ENCODE measurements at places on chromosomes 5 and 9.

DNA sequence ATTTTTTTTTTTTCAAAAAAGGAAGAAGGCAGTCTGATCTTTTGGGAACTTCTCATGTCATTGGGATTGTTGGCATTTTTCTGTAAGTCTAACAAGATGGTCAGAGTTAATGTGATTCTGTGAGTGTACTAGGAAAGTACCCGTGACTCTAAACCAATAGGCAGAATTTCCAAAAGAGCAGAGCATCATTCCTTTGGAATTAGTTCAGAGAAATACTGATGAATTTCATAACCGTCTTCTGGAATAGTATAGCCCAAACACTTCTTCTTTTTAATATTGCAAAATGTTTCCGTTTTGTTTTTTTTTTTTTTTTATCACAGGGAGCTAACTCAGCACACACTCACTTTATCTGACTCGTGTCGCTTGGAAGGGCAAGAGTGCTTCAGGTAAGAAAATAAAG is 407.4 kb downstream of the DTWD2 start:
- DNase-seq = no peak

DNA sequence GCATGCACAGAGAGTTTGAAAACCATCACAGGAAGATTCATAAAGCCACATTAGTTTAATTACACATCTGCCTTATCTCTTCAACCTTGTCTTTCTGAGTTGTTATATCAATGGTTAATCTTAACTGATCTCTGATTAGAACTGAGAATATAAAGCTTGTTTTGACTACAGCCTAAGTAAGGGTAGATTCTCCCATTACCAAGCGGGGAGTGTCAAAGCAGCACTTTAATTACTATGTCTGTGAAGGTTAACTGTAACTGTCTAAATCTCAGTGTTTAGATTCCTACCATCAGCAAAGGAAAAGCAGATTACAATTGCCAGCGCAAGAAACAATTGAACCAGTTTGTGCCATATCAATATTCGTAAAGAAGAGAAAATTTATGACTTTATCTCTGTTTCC is 348.7 kb downstream of the CDH12 start:
- DNase-seq = no peak

DNA sequence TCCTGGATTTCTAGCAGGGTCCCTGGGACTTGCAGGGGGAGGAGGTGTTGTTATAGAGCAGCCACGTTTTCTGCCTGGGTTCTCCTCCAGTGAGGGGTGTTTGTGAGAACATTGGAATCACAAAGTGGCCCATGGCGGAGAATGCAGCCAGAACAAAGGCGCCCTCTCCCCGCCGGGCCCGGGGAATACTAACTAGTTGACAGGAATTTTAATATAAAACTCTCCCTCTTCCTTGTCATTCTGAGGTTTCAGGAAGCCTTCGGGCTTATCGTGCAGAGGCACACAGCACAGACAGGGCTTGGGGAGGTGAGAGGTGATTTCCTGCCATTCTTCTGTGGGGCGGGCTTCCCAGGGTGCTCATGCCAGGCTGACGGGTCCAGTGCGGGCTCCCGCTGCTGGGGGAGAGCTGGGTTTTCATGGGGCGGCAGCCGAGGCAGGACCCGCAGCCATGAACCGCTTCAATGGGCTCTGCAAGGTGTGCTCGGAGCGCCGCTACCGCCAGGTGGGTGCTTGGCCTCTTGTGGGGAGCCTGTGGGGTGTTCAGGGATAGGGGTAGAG is 37.7 kb downstream of the RGS3 start:
- no peak for DNase-seq

- DNase-seq = no peak
Measured at GRCh38 chr9:95645992-95646391, 129.2 kb upstream of the PTCH1 start.

- no peak for DNase-seq
Measured at GRCh38 chr9:36148311-36149051, 11.9 kb downstream of the GLIPR2 start.

GRCh38 chr9:102445181-102445747 is 549.9 kb upstream of the CYLC2 start:
- DNase-seq = no peak

DNA sequence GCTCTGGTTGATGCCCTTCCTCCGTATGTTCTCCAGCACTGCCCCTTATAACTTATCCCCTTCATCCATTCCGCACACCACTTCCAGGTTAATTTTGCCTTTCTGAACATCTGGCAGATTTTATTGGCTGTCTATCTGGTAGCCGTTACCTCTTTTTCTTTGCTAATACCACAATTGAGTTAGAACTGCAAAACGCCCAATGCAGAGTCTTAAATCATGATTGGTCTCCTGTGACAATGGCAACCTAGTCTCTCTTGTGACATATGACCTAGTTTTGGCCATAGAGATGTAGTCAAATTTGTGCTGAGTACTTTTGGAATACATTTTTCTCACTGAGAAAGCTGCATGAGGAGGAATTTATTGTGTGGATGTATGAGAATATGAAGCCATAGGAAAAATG is 365.7 kb upstream of the PRR16 start:
- DNase-seq = no peak

DNA sequence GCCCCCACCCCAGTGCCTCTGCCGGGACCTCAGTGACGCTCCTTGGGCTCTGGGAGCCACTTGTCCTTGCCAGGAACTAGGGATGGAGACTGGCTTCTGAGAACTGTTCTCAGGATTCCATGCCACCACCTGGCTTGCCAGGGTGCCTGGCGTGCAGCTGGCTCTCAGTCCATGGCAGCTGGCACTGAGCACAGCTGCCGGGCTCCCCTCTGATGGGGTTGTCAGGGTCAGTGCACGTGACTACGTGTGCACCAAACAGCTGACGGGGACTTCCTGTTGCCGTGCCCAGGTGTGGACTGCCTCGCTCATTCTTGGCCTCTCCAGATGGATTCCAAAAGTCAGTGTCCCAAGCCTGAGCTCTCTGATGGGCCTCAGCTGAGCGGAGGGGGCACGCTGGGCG is 9.4 kb downstream of the KCNT1 start:
- DNase-seq = peak; percentile 25

DNA sequence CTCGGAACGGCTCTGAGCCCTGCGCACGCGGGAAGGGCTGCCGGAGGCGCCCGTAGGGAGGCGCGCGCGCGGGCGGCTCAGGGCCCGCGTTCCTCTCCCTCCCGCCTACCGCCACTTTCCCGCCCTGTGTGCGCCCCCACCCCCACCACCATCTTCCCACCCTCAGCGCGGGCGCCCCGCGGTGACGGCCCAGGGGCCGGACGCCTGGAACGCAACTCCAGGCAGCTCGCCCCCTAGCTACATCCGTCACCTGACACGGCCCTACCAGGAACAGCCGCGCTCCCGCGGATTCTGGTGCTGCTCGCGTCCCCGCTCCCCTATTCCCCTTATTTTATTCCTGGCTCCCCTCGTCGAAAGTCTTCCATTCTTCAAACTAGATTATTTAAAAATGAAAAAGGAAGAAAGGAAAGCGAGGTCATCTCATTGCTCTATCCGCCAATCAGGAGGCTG is at the start of gene CDKN2B-AS1:
Gene CDKN2B-AS1, plus strand, starts transcription at position 236 of the 450 bp plus-strand sequence.
- peak; percentile 98 for DNase-seq

All from NCI-H1092 treated with DMSO at 0.1 percent for 48 hours (cell line).